Right renal pelvis (tissue), 4 donors: ENCODE measurements at places on chromosomes 2 and 18. TPM values are rescaled to one million over a fixed set of nuclear protein-coding genes. Genes with fewer than 3 reads are reported as not detected.

DNA sequence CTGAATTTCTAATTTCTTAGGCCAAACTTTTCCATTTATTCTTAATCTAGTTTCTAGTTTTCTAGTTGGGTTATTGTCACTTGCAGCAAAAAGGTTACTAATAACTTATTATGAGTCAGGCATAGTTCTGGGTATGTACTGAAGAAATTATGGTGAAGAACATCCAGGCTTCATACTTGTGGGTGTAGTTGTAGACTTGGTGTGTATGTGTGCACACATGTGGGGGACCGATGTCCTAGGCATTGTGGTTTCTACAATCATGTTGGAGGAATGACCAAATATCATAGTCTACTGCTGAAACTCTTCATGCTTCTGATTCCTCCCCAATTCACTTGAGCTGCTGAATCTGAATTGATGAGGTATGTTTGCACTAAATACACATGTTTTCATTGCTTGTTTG lies 141.2 kb downstream of the PMAIP1 start:
- DNase-seq = no peak

DNA sequence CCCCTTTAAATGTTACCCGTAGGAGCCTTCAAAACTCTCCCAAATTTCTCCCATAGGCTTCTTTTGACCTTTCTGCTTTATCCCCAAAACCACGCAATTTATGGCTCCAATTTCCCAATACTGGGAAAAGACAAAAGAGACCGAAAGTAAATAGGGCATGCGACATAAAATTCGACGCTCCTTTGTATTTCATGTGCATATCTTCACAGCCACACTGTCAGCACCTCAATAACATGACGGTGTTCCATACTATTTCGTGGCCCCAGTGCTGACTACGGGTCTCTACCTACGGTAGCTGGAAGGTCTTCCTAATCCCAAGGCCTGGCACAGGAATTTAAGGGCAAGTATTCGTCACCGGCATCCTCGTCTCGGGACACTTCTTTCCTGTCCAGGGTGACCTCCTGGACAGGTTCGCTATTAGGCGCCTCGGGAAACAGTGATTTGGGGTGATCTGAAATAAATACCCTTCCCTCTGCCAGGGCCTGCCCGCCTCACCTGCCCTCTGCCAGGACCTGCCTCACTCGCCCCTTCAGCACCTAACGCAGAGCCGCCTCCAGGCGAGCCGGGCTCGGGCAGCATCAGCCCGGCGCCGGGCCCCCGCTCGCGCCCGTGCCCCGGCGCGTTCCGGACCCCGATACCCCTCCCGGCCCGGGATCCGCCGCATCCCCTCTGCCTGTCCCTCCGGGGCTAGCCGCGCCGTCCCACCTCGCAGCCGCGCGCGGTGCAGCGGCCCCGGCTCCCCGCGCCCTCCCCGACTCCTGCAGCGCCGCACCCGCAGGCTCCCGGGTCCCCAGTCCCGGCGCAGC lies 680 bp downstream of the DTNB start:
- DNase-seq = peak; percentile 30

DNA sequence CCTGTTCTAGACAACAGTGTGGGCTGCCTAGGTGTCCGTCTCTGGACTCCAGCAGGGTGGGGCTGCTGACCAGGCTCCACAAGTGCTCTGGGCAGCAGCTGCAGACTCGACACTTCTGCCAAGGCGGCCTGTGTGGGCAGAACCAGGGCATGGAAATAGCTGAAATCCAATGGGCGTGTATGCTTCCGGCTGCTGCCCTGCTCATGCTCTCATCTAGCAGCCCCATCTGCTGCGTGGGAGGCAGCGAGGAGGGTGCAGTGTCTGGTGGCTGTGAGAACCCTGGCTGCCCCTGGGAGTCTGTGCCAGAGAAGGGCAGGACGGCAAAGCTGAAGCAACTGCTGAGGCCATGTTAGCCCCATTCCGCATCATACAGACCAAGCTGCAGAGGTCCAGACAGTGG lies 174.9 kb downstream of the SOX11 start:
- DNase-seq = no peak

- DNase-seq = no peak
Measured at GRCh38 chr2:74149570-74150319, 2.0 kb upstream of the BOLA3 start.

DNA sequence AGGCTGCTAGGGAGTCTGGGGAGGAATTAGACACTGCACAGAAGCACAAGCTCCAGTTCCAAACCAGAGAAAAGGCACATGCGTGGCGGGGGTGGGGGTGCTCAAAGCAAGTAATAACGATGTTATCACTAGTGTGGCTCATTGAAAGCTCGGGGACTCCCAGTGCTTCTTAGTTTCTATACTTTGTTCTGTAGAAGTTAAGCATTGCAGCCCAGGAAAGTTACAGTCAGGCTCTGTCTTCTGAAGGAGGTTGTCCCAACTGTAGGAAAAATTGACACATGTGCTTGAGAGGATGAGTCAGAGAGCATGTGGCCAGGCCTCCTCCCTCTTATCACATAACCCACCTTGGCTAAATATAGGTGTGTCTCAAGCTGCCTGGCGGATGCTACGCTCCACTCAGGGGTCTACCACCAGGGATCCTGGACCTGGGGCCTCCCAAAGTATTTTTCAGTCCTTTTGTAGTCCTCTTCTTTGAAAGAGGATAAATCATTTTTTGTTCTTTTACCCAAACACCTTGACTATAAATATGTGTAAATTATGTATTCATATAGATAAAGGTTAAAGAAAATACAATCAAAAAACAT lies 3.8 kb downstream of the GALNT5 start:
- DNase-seq = no peak

- DNase-seq = no peak
Measured at GRCh38 chr2:231469583-231469950, 5.3 kb upstream of the NCL start.

- DNase-seq = no peak
Measured at GRCh38 chr18:78733762-78734613, 245.6 kb upstream of the SALL3 start.

- no peak for DNase-seq
Measured at GRCh38 chr18:76399613-76400391, 95.2 kb downstream of the ZNF516 start.

- no peak for DNase-seq
Measured at GRCh38 chr2:71064110-71064611, 4.3 kb upstream of the NAGK start.

DNA sequence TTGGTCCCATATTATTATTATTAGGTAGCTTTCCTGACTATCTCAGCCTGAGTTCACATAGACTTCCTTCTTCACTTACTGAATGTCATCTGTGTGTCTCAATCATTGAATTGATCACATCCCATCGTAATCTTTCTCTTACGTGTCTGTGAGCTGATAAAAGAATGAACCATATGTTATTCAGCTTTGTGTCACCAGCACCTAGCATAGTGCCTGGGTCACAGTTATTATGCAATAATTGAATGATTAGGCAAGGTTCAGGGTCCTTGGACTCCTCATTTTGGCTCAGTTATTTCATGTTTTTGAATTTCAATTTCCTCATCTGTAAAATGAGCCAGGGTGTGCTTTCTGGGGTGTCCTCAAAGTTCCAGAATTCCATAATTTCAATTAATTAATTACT lies 107.2 kb downstream of the ZEB2 start:
- no peak for DNase-seq

DNA sequence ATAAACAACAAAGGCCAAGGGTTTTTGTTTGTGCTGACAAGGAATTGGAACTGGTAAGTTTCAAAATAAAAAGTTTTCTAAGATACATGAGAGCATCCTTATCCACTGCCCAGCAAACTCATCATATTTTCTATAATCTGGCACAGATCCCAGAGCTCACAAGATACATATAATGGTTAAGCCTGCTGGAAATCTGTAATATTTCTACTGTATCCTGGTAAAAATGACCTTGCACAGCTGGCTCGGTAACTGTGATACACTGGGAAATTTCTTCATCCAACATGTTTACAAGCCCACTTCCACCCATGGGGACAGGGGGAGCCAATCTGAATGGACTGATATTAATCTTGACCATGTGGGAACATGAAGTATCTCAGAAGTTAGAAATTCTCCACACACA lies 425.4 kb upstream of the MMADHC start:
- DNase-seq = no peak

DNA sequence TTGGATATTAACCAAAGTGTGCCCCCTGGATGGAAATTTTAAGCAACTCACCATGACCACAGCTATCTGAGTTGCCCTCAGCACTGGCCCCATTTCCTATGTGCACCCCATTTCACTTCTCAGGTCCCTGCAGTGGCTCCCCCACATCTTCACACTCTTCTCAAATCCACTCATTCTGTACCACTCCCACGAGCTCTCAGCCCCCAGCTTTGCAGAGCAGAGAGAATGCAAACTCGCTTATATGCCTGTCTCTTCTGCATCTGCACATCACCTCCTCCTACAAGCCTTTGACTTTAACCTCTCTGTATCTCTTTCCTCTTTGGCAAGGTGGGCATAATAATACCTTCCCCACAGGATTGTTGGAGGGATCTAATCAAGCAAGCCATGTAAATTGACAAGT lies 46.2 kb downstream of the DPYSL5 start:
- no peak for DNase-seq

- no peak for DNase-seq
Measured at GRCh38 chr2:36456227-36457175, 100.9 kb downstream of the CRIM1 start.

DNA sequence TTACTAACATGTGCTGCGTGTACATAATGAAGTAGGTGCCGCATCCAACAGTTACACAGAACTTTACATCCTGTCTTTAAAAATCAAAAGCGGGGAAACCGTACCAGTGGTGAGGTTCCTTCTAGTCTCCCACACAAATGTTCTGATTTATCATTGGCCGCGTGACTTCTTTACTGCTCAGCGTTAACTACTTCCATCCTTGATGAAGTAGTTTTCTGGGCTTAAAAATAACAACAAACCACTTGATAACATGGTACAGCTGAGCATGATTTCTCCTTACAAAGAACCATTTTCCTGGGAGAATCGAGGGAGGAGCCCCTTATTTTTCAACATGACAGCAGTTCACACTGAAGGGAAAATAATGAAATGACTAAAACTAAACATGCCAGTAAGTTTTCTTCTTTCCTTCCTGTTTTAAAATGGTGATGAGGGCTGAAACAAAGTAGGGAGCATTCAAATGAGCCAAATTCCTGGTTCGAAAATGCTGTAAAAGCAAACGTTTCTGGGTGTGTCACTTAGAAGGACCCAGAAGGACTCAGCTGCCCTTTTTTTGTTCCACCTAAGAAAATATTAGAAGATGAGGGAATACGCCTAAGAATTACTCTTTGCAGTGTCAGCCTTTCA lies 9.9 kb downstream of the EMILIN2 start:
- DNase-seq = no peak

DNA sequence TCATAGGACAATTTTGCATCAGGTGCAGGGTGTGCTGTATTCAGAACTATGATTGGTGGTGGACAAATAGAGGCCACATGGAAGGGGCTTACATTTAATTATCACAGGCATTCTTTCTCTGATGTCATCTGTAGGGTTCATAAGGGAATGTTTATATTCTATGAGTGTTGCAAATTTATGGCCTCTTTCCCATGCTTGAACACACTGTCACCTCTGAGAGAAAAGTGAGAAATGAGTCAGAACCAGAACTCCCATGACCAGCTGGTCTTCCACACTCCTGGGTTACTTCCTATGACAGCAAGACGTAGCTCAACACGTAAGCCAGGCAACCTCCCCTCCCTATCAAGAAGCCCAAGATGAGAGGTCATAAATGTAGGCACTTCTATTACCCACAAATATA lies 310.8 kb downstream of the PIEZO2 start:
- no peak for DNase-seq

DNA sequence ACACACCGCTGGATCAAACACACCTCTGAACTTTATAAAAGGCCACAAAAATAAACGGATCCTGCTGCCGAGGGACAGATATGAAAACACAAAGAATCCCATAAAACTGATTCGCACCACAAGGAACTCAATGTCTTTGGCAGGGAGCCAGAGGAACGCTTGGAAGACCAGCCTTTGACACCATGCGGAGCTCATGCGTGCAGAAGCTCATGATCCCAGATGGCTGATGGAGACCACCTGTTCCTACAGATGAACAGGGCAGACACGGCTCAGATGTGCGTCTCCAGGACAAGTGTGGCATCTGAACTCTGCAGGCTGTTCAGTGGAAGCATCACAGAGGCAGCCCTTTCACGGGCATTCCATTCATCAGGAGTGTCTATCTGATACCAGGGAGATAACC lies 24.9 kb downstream of the COPS9 start:
- DNase-seq = peak; percentile 63

The ATOH8 gene
- 17.1 TPM for polyA plus RNA-seq

The LRRTM1 gene
- polyA plus RNA-seq = 32.1 TPM

The MERTK gene
- polyA plus RNA-seq = 19.5 TPM

The ADD2 gene
- 5.5 TPM for polyA plus RNA-seq

The VSNL1 gene
- polyA plus RNA-seq = 4.1 TPM

The GPAT2 gene
- 2.4 TPM for polyA plus RNA-seq

The KIF1A gene
- 10.5 TPM for polyA plus RNA-seq

The ACTR1B gene
- polyA plus RNA-seq = 57.5 TPM

The MC2R gene
- not detected for polyA plus RNA-seq

The C2orf15 gene
- 12.8 TPM for polyA plus RNA-seq

The CKAP2L gene
- 13.8 TPM for polyA plus RNA-seq
